Stimulated activated CD8-positive, alpha-beta memory T cell treated with anti-CD3 and anti-CD28 coated beads, Interleukin-15, amount 100 ng/mL, for 4 hours (primary cell): ENCODE measurements at places on chromosomes 2 and 18.

DNA sequence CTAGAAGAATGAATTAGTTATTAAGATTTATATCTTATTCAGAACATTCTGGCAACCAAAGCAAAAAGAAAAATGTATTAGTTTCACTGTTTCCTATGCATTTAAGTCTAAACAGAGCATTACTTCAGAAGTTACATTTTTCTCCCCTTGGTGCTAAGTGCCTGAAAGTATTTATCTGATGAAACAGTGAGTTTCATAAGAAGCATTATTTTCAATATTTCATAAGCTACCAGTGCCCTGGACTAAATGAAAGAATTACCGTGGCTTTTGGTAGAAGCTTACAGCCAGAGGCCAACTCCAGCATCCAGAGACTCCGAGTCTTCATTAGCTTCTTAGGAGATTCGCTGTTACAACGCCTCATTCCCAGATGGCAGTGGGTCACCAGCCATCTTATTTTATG lies 97.6 kb downstream of the LYPD6B start:
- DNase-seq = no peak

- DNase-seq = no peak
Observed at GRCh38 chr18:61333271-61333745, at the start of gene CDH20. Gene CDH20, plus strand, starts transcription at chr18:61333430.

- no peak for DNase-seq
Observed at GRCh38 chr2:71538241-71538640, 84.9 kb downstream of the DYSF start.

DNA sequence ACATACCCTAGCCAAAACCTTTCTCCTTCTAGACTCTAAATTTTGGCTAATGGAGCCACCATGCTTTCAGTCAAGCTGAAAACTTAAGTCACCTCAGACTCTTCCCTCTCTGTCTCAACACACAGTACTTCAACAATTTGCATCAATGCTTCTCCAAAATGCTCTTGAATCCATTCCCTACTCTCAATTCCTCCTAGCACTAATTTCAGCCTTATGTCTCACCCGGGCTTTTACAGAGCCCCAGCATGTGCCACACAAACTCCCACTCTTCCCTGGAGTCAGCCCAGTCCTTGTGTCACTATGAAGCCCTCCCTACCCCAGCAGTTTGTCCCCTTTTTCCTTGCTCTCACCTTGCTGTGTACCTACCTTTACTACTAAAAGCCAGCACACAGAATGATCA lies 38.7 kb downstream of the AAK1 start:
- DNase-seq = no peak

DNA sequence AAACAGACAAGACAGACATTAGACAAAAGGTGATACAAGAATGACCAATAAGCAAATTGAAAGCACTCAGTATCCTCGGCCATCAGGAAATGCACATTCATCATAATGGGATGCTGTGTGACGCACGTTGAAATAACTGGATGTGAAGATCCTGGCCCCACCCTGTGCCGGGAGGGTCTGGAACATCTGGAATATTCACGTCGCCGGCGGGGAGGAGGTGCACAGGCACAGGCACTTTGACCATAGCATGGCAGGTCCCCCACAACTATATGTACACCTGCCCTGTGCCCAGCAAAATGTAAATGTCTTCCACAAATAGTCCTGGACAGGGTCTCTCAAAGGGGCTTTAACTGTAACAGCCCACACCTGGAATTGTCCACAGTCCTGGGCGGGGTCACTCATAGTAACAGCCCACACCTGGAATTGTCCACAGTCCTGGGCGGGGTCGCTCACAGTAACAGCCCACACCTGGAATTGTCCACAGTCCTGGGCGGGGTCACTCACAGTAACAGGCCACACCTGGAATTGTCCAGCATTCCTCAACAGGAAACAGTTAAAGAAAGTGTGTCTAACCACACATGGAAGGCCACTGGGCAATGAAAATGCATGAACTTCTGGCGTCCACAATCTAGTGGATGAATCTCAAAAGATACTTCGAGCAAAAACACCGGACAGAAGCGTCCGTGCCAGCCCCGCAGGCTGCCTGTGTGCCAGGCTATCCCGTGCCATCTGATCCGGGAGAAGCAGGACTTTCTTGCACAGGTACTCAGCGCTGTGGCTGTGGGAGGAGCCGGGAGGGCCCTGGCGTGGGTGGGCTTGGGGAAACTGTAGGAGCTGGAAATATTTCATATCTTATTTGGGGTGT lies 113.4 kb downstream of the RTP5 start:
- no peak for DNase-seq

- no peak for DNase-seq
Observed at GRCh38 chr18:63421514-63421913, 762 bp downstream of the VPS4B start.

- no peak for DNase-seq
Observed at GRCh38 chr2:33108483-33109443, 162.0 kb downstream of the LTBP1 start.

DNA sequence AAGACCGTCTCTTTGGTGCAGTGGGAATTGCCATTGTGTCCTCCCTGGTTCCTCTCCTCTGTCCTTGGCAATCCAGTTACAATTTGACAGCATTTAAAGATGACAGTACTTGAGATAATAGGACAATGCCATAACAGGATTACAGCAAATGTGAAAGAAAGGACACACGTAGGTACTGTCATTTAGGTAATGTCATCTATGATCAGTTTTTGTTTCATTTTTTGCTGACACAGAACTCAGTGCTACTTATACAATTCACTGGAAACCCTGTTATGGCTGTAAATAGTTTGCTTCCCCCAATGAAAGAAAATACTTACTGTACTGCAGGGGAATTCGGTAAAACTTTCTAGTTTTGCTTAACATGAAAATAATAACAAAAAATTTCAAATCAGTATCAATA lies 65.2 kb downstream of the BCL11A start:
- no peak for DNase-seq

- no peak for DNase-seq
Observed at GRCh38 chr2:129934044-129934822, 45.2 kb upstream of the RAB6C start.

GRCh38 chr2:43111788-43112554 lies 114.4 kb downstream of the ZFP36L2 start:
- DNase-seq = no peak

- DNase-seq = no peak
Observed at GRCh38 chr18:48858676-48859075, 92.1 kb downstream of the SMAD7 start.

GRCh38 chr18:42373584-42373983 lies 418.6 kb downstream of the PIK3C3 start:
- DNase-seq = no peak

DNA sequence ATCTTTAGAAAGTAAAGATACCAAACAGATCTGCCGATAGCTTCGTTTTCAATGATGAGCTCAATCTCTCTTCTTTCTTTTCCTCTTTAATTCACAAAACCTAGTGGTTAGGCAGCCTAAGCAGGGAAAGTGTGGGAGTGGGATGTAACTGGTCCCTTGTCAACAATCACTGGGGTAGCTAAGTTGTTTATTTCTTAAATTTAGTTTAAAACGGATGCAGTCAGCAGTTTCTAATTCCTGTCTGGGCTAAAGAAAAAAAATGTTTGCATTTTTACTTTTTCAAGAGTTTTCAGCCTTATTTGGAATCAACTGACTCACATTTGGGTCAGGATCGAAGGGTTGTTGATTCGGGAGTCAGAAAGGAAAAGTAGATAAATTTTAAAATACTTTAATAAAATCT lies 137.7 kb upstream of the TACR1 start:
- no peak for DNase-seq

DNA sequence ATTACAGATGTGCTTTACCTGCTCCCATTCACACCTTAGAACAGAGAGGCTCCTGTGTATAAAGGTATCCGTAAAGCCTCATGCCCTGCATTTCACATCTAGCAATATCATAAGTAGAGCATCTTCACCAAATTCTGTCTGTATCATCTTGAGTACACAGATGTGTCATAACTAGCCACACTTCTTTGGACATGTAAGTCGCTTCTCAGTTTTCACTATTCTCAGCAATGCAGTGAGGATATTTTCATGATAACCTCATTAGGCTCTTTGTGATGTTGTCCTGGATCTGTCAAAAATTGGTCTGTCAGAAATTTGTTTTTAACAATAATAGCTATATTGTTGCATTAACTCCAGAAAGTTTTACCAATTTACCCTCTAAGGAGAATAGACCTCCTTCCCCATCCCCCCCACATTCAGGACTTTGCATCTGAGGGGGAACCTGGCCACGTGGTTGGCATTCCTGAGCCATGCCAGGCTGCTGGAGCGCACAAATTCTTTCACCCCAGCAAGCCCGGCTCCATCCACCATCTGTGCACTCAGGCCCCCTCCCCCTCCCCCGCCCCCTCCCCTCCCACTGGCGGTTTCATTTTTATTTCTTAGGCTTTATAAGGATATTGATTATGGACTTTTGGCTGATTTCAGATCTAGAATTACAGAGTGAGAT lies 34.1 kb downstream of the AGAP1 start:
- DNase-seq = no peak

DNA sequence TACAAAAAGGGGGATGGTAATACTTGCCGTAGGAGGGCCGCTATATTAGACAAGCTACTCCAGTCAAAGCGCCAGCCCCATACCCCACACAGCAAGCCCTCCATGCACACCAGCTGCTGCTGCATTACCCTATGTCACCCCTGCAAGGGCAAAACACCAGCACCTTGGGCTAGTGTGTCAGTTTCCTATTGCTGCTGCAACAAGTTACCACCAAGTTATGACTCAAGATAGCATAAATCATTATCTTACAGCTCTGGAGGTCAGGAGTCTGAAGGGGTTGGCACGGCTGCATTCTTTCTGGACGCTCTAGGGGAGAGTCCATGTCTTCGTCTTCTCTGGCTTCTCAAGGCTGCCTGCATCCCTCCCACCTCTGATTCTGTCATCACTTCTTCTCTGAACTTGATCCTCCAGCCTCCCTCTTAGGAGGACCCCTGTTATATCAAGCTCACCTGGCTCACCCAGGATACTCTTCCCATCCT lies 88.6 kb upstream of the ACAA2 start:
- no peak for DNase-seq

DNA sequence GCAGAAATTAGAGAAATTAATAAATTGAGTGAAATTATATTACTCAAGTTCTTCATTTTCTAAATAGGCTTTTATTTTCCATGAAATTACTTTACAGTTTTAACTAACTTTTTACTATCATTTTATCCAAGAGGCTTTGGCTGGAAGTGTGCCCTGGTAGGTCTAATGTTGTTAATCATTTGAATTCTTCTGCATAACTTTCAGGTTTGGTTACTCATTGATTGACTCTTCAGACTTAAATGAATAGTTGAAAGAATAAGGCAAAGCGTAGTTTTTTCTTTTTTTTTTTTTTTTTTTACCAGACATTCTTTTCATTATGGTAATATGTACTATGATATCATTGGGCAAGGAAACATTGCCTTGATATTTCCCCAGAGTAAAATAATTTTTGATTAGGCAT lies 228.4 kb upstream of the MMADHC start:
- no peak for DNase-seq

- no peak for DNase-seq
Observed at GRCh38 chr2:236273126-236273525, 8.9 kb upstream of the ASB18 start.

DNA sequence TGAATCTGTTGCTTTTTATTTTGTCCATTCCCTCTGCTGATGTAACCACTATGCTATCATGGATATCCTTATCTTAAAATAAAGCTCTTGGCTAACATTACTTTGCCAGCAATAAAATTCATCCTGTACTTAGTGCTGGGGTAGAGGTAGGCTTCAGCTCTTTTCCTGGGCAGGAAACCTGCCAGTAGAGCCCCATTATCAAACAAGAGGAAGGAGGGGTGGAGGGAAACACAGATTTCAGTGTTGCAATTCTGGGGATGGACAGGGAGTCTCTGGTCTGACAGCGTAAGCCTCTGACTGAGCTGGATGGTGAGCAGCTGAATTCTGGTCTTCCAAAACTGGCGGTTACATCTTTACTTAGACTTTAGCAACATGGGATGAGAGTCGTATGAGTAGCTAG lies 47.5 kb downstream of the CASP8 start:
- DNase-seq = no peak

GRCh38 chr18:8741532-8741931 lies 36.2 kb downstream of the MTCL1 start:
- no peak for DNase-seq

GRCh38 chr2:72969706-72970105 lies 52.4 kb downstream of the EMX1 start:
- no peak for DNase-seq

DNA sequence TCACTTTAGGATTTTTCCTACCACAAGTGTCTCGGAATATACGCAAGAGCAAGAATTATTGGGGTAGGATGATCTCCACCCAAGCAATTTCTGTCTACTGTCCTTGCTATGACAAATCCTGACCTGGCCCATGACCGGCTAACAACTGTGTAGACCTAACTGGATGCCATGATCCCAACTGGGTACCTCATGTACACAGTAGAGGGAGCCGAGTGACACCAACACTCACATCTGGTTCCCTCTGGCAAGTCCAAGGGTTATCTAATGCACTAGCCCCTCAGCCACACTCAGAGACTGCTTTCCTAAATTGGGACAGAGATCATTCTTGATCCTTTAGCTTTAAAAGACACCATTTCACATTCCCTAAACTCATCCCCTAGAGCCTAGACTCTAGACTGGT lies 60.7 kb upstream of the ZNF532 start:
- DNase-seq = no peak

GRCh38 chr2:66535574-66536289 lies 100.8 kb downstream of the MEIS1 start:
- DNase-seq = no peak

- no peak for DNase-seq
Observed at GRCh38 chr2:239830121-239831000, 194.8 kb downstream of the NDUFA10 start.

DNA sequence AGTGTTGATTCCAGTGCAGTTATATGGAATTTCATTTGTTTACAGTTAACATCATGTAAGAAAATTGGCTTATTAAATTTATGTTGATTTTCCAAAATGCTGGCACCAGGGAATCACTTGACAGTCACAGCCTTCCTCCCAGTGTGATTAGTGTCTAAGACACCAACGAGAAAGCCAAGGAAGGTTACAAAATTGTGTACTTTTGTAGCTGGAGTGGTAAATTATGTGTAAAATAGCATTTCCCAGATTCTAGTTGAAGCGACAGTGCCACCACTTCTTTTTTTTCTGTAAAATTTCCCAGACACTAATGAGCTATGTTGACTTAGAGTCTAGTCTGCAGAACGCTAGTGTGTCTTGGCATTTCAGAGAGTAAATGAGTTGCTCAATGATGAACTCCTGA lies 101.3 kb downstream of the NCK2 start:
- DNase-seq = no peak

DNA sequence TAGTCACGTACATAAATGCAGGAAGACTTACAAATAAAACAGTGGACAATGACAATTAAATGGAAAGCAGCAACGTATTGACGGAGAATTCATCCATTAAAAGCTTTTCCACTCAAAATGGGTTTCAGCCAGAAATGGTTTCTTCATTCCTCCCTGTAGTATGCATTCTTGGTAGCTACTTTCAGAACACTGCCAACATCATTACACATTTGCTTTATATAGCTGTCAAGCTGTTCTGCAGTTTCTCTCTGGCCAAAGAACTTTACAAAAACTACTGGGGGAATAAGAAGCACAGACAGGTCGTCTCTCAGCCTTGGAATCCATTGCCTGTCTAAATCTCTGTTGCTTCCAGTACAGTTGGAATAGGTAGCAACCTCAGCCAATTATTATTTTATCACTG lies 84.1 kb upstream of the NCKAP5 start:
- no peak for DNase-seq
